ENCODE measurements at places on chromosomes 12 and 14.

GRCh38 chr12:49017891-49018260, 700 bp downstream of the PRKAG1 start:
- DNase-seq = peak; percentile 30

GRCh38 chr14:94867209-94867608, 97.3 kb upstream of the GSC start:
- no peak for DNase-seq

GRCh38 chr12:13962699-13963098, 18.7 kb downstream of the GRIN2B start:
- no peak for DNase-seq

DNA sequence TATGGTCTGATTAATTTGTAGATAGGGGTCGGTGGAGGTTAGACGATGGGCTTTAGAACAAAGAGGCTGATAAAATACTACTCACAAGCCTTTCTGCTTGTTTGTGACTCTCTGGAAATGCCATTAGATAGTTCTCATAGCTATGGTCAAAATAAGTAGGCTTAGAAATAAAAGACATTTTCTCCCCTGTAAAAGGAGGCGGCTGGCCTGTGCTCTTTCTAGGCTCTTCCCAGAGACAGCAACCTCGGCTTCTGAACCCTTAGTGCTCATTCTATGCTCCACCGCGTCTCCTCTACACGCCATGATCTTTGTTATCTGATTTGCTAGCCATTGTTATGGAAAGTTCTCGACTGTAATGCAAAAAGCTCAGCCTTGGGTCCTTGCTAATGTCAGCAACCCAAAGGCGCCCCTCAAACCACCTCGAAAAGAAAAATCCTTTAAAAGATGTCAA, 64.5 kb downstream of the CRADD start:
- DNase-seq = no peak

DNA sequence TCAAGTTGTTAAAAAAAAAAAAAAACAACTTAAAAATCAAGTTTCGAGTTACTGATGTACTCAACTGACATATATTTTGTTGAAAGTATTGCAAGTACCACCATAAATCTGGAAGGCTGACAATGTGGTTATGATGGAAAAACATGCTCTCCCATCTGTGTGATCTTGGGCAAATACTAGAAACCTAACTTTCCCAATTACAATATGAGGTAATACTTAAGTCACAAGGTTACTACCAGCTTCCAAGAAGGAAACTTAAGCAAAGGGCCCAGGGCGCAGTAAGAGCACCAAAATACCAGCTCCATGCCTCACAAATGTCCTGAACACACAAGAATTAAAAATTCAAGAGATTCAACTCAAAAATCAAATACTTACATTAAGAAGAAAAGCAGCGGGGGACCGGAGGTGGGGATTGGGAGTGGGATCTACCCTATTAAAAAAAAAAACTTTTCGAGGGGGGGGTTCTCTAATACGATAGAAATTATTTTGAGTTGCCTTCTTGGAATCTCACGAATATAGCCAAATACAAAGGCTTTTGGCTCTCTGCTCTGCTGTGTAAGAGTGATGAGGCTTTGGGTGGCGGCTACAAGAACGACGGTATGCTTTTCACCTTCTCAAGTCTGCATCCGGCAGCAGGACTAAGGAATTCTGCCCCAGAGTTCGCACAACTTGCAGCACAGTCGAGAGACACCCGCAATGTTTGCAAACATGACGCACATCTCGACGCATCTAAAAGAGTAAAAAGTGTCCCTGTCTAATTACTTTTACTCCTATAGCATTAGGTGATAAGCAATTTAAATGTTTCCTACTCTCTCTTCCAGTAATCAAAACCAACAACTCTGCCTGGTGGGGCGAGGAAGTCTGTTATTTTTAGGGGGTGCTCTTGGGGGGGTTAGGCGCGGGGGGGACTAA, 1.1 kb downstream of the SAV1 start:
- DNase-seq = peak; percentile 12

- DNase-seq = no peak
Observed at GRCh38 chr12:4422985-4423384, 22.6 kb downstream of the FGF6 start.

- DNase-seq = no peak
Observed at GRCh38 chr12:25689996-25690501, 137.0 kb upstream of the LMNTD1 start.

DNA sequence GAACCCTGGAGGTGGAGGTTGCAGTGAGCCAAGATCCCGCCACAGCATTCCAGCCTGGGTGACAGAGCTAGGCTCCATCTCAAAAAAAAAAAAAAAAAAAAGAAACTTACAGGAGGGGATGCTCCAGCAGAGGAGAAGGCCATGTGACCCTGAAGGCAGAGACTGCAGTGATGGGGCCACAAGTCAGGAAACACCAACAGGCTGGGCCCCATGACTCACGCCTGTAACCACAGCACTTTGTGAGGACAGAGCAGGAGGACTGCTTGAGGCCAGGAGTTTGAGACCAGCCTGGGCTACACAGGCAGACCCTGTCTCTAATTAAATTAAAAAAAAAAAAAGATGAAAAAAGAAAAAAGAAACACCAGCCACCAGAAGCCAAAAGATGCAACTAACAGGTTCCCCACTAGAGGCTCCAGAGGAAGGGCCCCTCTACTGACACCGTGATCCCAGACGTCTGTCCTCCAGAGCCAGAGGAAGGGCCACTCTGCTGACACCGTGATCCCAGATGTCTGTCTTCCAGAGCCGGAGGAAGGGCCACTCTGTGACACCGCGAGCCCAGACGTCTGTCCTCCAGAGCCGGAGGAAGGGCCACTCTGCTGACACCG, 9.1 kb upstream of the GLT1D1 start:
- DNase-seq = no peak

DNA sequence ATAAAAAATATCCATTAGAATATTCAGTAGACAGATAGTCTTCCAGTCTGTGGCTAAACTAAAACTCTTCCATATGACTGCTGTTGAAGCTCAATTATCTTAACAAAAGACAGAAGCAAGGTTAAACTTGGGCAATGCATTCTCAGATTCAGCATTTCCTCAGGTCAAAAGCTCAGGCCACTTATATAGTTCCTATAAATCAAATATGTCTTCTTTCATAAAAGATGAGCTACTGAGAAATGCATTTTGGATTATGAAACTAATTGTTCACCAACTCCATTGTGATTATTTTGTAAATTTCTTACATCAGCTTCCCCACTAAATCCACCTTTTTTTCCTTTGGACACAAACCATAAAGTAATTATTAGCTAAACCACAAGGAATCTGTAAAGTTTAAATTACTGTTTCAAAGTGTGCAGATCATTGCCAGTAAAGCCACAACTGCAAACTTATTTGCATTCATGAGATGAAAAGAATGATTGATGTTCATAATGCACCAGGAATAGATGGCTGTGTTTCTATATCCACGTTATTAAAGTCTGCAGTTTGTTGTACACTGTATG, 224.4 kb downstream of the FBXL14 start:
- DNase-seq = no peak

DNA sequence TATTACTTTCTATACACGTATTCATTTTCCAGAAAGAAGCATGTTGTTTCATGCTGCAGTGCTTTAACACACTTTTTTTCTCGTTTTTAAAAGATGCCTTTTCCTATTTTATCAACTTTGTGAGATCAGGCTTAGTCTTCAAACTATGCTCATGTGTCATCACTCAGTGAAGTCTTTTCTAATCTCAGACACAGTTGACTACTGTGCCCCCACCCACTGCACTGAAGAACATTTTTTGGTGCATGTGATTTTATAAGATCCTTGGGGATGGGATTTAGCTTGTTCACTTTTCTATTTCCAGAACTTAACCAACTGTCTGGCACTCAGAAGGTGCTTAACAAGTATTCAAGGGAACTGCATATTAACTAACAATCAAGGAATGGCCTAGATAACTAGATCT, 85.5 kb downstream of the CDK17 start:
- DNase-seq = no peak

- no peak for DNase-seq
Observed at GRCh38 chr12:131455218-131455506, 255.7 kb upstream of the SFSWAP start.

GRCh38 chr14:85409481-85410210, 120.3 kb upstream of the FLRT2 start:
- no peak for DNase-seq

DNA sequence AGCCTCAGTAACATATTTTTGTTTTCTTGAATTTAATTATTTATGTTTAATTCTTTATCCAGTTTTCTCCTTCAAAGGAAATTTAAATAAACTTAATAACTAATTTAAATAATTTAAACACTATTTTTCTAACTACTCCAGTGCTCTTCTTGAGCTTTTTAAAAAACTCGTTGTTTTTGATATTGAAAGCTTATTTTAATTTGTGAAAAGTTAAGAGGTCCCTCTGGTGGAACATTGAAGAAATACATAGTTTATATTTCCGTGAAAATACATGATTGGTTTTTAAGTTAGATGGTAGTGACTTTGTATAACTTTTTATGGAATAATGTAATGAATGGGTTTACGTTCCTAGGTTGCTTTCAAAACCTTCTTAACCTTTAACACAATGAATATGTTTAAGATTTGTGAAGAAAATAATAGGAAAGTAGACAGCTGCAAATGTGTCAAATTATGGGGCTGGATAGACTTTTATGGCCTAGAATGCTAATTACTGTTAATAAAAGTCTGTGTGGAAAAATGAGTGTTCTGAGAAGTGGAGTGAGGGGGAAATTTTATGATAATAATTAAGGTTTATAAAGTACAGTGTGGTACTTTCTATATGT, 45.9 kb upstream of the MSRB3 start:
- no peak for DNase-seq

GRCh38 chr12:115794659-115795081, 482.8 kb downstream of the MED13L start:
- no peak for DNase-seq

GRCh38 chr14:88229428-88229827, 93.6 kb downstream of the KCNK10 start:
- DNase-seq = no peak

GRCh38 chr12:101488469-101488868, 13.3 kb downstream of the SPIC start:
- no peak for DNase-seq

DNA sequence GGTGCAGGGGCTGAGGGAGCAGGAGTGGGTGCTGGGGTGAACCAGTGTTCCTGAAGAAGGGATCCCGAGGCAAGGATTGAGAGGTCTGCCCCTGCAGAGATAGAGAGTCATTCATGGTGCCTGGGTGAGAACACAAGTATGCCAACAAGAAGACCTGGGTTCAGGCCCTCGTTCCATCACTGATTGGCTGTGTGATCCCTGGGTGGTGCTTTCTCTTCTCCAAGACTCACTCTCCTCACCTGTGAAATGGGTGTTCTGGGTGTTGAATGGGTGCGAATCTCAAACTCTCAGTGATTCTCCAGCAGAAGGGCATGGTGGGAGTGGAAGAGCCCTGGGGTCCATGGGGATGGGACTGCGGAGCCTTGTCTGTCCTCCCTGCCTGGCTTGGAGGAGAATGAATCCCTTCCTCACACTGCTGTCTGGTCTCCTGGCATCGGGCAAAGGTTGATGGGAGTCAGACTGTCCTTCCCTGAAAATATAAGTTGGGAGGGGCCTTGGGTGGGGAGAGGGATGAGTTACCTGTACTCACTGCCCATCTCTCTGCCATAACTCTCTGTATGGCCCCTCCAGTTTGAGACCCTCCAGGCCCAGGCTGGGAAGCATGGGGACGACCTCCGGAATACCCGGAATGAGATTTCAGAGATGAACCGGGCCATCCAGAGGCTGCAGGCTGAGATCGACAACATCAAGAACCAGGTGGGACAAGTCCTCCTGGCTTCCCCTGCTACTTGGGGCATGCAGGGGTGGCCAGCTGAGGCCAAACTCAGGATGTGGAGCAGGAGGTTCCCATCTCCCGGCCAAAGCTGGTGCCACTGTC, 9.6 kb downstream of the KRT7 start:
- DNase-seq = no peak

GRCh38 chr12:48980953-48981756, 3.0 kb downstream of the WNT1 start:
- DNase-seq = peak; percentile 49

DNA sequence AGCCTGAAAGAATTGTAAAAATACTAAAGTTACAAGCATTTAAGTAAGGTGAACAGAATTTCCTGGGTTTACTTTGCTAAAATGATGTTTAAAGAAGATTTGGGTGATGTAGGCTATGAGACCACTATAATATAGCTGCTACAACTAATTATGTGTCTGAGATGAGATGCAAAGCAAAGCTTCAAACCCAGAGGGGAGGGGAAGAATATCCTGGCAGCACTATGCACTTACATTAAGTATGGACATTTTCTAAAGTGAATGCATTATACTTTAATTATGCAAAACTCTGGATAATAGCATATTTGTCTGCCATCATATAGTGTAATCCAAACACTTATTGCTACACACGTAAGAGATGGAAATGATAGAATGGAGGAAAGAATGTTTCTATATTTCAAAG, 1003.7 kb downstream of the GALC start:
- no peak for DNase-seq

DNA sequence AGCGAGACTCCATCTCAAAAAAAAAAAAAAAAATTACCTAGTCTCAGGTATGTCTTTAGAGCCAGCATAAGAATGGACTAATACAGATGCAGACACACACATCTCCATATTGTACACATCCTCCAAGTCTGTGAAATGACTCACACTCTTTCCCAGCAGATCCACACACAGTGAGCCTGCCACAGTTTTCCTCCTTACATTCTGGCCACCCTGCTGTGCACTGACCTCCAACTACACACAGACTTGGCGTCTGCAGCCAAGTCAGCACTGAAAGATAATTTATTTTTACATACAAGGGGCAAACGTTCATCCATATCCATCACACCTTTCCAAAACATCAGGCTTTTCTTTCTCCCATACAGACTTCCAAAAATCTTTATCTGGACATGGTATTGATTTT, 115.9 kb downstream of the SLC25A21 start:
- no peak for DNase-seq
